ENCODE measurements at places on chromosomes 1 and 21. TPM values are rescaled to one million over a fixed set of nuclear protein-coding genes. Genes with fewer than 3 reads are reported as not detected.

Gene LCE2C
- total RNA-seq: not detected

- DNase-seq: no peak
Observed at GRCh38 chr1:154104433-154105082, 50.3 kb downstream of the NUP210L start.

DNA sequence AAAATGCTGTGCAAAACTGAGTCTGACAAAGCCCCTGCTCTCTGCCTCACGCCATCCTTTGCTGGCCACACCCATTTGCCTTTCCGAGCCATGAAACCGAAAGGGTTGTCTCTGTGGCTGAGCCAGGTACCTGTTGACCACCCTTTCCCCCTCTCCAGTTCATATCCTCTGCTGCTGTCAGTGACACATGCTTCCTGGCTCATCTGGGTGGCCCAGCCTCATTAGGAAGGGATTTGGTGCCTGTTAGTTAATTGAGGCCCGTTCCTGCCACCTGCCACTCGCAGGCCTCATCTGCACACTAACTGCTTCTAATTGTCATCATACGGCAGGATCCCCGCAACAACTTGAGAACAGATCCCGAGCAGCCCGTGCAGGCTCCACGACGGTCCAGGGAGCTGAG is 79.2 kb downstream of the OLIG1 start:
- DNase-seq: no peak

DNA sequence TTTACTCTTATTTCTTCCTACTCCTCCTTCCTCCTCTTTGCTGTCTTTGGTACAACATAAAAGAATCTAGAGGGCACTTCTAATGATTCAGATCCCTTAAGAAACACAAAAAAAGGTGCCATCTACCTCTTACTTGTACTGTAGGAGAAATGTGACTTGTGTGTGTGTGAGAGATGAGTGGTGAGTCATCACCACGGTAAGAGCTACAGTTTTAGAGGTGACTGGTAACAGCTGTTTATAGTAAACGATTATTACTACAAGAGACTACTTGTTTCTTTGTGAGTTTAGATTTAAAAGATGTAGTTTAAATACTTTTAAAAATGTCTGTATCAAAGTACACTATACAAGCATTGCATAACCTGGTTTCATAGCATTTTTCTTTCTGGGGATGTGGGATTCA is 40.4 kb downstream of the SLC35D1 start:
- DNase-seq: no peak

Gene POLR3GL
- 32.8 TPM for total RNA-seq

DNA sequence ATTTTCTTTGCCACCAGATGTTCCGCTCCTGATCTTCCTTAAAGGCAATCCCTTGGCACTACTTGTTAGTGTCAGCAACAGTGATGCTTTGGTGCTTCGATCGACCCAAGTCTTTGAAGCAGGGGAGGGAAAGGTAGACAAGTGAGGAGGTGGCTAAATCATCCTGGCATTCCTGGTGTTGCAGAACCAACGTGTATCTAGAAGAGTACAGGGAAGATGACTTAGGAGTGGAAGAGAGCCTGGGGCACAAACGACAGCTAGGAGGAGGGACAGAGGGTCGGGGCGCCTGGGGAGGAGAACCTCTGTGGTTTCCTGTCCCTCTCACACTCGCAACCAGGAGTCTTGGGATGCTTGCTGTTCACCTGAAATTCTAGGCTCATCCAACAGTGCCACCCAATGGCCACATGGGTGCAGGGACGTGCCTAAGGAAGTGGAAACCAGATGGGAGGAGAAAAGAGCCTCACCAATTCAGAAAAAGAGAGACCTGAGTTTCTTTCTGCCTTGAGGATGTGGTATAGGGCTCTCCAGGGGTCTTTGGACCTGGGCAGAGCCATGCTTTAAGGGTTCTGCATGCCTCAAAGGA is 9.5 kb upstream of the KCNA2 start:
- DNase-seq: no peak
